MCF 10A (cell line): ENCODE measurements at places on chromosomes 4 and X.

- no peak overlapping the region for H3K4me3 ChIP-seq
- H3K36me3 ChIP-seq, result no peaks in the 10 kb centered on the region
- no peaks in the 10 kb centered on the region for H3K4me1 ChIP-seq
- no peak for DNase-seq
- no peak overlapping the region for H3K27ac ChIP-seq
These were observed 75.8 kb upstream of the SOD3 start for GRCh38 chr4:24719615-24720014.

DNA sequence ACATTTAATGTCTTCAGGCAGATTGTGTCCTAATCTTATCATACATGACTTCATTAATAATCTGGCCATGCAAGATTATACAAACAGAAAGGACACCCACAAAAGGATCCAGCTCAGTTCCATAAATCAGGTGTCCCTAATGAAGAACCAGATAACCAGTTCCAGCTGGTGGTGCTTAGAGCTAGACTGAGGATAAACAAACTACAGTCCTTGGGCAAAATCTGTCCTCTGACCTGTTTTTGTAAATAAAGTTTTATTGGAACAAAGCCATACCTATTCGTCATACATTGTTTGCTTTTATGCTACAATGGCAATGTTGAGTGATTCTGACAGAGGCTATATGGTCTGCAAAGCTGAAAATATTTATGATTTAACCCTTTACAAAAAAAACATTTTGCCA is 199.5 kb downstream of the MID1IP1 start:
- H3K36me3 ChIP-seq, result peaks cover 6% of the 10 kb centered on the region
- no peak for DNase-seq
- no peaks in the 10 kb centered on the region for H3K4me1 ChIP-seq
- no peak overlapping the region for H3K27ac ChIP-seq
- peaks cover 25% of the 10 kb centered on the region for H3K27me3 ChIP-seq

DNA sequence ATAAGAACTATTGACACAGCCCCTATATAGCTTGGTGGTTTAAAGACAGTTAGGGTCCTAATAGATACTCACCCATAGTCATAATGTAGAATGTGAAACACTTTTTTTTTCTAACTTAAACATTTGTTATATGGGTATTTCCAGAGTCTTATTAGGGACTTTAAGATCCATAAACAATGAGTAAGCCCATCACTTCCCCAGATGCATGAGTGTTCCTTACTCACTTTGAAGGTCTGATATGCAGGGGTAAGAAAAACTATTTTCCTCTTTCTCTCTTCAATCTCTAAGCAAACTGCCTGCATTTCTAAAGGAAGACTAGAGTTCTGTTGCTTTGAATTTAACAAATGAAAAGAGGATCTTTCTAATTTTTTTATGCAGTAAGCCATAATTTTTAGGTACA is 443.6 kb upstream of the PITX2 start:
- DNase-seq, result peak; percentile 2
- H3K4me1 ChIP-seq, result no peaks in the 10 kb centered on the region
- H3K4me3 ChIP-seq, result no peak overlapping the region
- H3K27ac ChIP-seq, result no peak overlapping the region

DNA sequence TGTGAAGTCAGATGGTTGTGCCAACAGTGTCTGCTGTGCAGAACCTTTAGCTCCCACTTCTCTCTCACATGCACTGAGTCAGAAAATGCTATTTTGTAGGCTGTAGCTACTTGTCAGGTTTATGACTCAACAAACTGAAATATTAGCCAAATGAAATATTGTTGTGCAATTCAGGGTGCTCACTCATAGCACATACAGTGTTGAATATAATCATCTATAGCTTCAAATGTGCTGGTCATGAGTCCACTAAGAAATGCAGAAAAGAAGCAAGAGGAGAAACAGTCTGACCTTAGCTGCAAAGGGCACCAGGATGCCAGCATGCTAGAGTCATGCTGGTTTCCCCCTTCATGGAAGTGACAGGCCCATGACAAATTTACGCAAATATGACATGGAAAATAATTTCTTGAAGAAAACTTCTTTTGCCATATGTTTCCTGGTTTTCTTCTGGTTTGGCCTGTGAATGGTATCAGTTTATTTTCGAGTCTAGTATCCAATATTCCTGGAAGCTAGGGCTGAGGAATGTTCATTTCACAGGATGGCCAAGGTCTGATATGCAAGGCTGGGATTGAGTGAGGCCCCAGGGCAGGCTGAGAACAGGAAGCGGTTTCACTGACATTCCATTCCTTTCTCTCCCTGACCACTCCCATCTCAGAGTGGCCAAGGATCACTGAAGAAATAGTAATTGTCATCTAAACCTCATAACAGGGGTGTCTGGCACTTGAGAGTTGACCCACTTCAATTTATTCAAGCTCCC is 10.3 kb upstream of the CXCL2 start:
- H3K27ac ChIP-seq, result peak overlapping the region; percentile 96
- no peaks in the 10 kb centered on the region for H3K36me3 ChIP-seq
- peak; percentile 96 for DNase-seq
- peak overlapping the region; percentile 14 for H3K4me3 ChIP-seq
- H3K27me3 ChIP-seq, result no peaks in the 10 kb centered on the region

- H3K27me3 ChIP-seq, result no peaks in the 10 kb centered on the region
- H3K4me3 ChIP-seq, result no peak overlapping the region
- H3K27ac ChIP-seq, result no peak overlapping the region
- no peak for DNase-seq
- no peaks in the 10 kb centered on the region for H3K36me3 ChIP-seq
- H3K4me1 ChIP-seq, result no peaks in the 10 kb centered on the region
These were observed 912.5 kb upstream of the TENM3 start for GRCh38 chr4:181330654-181331201.

DNA sequence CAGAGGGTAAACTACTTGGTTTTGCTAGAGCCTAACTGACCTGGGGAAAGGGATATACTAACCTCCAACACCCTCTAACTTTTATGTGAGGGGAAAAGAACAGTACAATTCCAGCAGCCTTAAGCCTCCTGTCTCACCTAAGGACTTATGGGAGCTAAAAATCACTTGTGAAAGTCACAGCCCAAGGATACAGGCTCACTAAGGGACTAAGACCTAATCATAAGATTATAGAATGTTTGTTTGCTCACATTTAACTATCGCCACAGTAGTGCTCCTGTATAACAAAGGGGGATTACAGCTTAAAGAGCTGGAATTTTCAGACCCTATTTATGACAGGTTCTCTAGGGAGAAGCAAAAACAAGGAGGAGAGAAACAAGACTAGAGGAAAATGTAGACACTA is 548.7 kb downstream of the DACH2 start:
- no peaks in the 10 kb centered on the region for H3K36me3 ChIP-seq
- no peak overlapping the region for H3K4me3 ChIP-seq
- H3K27ac ChIP-seq, result no peak overlapping the region
- H3K4me1 ChIP-seq, result no peaks in the 10 kb centered on the region
- no peak for DNase-seq

- H3K4me3 ChIP-seq, result no peak overlapping the region
- H3K27me3 ChIP-seq, result no peaks in the 10 kb centered on the region
- DNase-seq, result no peak
- no peaks in the 10 kb centered on the region for H3K36me3 ChIP-seq
- no peak overlapping the region for H3K27ac ChIP-seq
These were observed 10.2 kb downstream of the ARX start for GRCh38 chrX:25005382-25006185.

DNA sequence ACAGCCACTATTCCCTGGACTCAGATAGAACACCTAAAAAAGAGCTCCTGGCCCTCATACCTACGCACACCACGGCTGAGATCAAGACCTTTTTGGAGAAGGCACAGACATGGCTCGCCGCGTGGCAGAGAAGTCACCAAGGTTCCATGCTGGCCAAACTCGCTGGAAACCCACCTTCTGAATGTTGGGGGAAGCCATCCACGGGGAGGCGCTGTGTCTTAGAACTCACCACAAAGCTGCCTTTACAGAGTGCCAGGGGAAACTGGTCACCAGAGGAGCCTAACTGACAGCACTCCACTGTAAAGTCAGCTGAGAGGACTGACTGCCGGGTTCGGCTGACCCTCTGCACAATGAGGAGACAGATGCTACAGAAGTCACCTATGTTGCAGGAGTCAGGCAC is 97.9 kb downstream of the NEUROG2 start:
- H3K4me3 ChIP-seq, result no peak overlapping the region
- DNase-seq, result no peak
- H3K27me3 ChIP-seq, result no peaks in the 10 kb centered on the region
- H3K27ac ChIP-seq, result no peak overlapping the region
- peaks cover 6% of the 10 kb centered on the region for H3K4me1 ChIP-seq

GRCh38 chr4:159778298-159778697 is 675.4 kb downstream of the RAPGEF2 start:
- H3K27me3 ChIP-seq, result no peaks in the 10 kb centered on the region
- H3K4me1 ChIP-seq, result no peaks in the 10 kb centered on the region
- H3K4me3 ChIP-seq, result no peak overlapping the region
- no peaks in the 10 kb centered on the region for H3K36me3 ChIP-seq
- no peak overlapping the region for H3K27ac ChIP-seq

DNA sequence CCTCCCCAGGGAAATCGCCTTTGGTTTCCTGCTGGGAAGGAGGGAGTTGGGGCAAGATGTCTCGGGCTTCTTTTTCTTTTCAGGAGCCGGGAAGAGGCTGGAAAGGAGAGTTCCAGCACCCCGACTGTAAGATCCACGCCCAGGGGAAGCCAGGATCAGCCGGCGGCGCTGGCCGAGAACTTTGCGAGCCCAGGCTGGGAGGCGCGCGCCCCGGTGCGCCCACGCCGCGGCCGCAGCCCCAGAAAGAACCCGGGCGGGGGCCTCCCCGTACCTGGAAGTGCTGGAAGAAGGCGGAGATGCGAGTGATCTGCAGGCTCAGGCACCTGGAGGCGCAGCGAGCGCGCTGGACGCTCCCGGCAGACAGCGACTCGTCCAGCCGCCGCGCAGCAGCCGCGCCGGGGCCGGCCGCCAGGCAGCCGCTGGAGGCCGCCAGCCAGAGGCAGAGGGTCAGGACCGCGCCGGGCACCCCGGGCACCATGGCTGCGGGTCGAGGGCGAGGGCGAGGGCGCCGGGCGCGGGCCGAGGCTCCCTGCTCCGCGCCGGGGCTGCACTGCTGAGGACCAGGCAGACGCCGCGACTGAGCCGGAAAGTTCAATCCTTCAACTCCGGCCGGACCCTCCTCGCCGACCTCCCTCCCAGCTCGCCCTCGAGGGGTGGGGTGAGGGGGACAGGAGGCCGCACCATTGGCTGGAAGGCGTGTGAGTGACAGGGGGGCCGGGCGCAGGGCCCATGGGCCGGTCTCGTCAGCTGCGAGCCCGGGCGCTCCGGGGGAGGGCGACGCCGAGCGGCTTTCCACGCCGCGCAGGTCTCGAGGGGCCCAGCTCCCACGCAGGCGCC is at the start of gene ANOS1:
Gene ANOS1 (minus strand): TSS at position 579 of the 837 bp plus-strand sequence. CDS start 101 bp downstream, at position 478.
- H3K4me1 ChIP-seq, result no peaks in the 10 kb centered on the region
- H3K36me3 ChIP-seq, result no peaks in the 10 kb centered on the region
- peak within 1 kb of the TSS; percentile 62 for H3K4me3 ChIP-seq
